ENCODE measurements at places on chromosomes 3 and 15.

GRCh38 chr3:149369991-149370866 is 7.2 kb downstream of the TM4SF1 start:
- DNase-seq: no peak

DNA sequence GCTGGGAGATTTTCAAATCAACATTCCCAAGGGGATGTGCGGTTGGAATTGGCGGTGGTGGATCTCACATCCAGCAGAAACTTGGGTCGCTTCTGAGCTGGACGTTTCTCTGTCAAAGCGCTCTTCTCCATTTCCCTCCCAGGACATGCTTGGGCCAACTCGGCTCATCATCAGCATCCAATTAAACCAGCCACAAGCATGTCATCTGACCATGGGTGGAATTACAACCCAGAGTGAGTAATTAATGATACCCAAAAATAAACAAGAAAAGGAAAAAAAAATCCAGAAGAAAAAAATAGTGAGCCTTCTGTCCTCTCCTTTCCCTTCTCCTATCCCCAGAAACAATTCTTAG is 111.2 kb downstream of the XXYLT1 start:
- DNase-seq: no peak

GRCh38 chr3:190721330-190721729 is 141.2 kb downstream of the GMNC start:
- no peak for DNase-seq

DNA sequence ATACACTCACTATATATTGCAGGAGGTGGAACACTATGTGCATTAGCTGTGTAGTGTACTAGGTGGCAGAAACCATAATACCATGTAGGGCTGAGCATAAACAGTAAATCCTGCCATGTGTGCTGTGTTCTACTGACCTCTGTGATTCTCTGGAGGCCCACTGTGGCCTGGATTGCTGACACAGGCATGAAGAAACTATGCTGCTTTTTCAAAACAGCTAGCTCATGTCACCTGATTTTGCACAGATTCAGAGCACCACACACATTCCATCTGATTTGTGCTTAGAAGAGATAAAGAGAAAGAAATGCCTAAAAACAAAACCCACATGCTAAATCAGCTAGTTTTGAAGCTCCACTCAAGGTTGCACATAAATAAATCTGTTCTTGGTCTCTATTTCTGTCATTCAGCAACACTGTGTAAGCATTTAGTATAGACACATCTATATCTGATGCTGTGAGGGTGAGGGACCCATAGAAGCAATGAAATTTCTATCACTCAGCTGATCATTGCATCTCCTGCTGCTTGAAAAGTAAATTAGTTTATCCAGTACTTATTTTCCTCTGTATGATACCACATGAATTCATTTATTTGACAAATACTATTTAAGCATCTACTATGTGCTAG is 1007.7 kb upstream of the SEMA6D start:
- DNase-seq: no peak

GRCh38 chr3:187830181-187830580 is 84.9 kb upstream of the BCL6 start:
- no peak for DNase-seq

DNA sequence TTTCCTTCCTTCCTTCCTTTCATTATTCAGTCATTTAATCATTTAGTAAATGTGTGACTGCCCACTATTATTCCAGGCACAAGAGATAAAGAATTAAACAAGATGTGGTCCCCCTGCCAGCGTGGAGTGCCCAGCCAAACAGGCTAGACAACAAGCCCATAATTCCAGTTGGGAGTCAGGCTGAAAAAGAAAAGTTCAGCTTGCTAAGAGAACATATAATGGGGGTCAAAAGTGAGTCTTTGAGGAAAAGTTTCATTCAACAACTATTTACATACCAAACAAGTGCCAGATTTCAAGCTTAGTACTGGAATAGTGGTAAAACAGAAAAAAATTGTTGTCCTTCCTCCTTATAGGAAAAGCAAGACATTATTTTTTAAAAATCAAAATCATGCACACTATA is 523.7 kb downstream of the TAFA4 start:
- DNase-seq: no peak

DNA sequence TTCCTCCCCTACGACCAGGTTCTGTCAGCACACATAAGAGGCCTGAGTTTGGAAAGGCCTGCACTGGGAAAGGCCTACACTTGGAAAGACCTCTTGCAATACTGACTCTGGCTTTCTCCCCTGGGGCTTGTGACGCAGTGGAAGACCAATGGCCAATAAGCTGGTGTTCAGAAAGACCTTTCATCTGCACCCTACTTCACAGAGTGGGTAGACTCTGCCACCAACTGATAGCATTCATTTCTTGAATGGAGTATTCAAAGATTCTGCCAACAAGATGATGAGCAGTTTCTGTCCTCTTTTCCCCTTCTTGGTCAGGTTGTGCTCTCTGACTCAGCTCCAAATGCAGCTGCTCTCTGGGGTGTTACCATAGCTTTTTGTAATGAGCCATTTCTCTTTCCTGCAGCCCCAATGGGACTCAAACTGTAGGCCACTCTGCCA is 48.8 kb downstream of the TIPARP start:
- DNase-seq: no peak

DNA sequence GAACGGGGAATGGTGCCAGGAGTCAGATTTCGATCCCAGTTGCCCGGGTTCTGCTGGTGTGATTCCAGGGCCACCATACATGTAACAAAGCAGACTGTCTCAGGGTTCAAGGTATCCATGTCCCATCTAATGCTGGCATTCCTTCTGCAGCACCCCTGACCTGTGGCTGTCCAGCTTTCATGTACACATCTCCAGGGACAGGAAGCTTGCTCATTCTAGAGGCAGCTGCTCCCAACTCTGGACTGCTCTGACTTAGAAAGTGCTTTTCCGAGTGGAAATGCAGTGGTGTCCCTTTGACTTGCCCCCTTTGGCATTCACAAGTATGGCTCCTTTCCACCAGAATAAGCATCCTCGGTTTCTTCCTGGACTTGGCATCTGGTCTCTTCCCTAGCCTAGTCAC is 30.9 kb downstream of the PML start:
- DNase-seq: no peak

DNA sequence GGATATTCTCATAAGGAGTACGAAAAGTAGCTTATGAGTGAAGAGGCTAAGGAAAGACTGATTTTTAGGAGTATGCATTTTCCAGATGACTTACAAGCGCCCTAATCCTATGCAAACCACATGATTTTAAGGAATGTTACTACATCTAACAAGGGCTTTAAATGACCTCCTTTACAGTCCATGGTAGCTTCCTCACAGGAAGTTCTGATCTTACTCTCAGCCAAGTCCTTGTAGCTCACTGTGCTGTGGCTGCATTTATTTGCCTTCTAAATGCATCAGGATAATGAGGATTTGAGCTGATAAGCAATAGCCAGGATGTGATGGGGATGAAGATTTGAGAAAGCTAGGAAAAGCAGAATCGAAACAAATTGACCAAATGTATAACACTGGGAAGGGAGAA is 896.0 kb downstream of the MCTP2 start:
- DNase-seq: no peak

DNA sequence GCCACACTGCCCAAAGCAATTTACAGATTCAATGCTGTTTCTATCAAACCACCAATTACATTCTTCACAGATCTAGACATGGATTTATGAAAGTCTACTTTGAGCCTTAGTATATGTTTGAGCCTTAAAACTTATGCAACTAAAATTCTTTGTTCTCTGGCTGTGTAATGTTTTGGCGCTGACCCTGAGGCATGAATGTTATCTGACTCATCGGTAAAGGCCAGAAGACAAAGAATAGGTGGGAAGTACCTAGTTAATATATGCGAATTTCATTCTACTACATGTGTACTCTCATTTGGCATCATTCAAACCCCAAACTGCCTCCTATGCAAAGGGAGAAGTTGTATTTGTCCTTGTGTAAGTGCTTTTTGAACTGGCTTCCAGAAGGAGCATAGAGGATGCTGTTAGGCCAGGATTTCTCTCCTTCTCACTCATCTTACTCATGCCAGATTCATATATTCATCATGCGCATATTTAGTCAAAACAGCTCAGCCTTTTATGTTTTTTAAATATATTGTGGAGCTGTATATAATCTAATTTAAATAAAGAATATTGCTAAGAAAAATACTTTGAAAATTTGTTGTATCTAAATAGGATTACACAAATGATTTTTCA is 204.2 kb downstream of the NFKBIZ start:
- DNase-seq: no peak

- DNase-seq: no peak
Observed at GRCh38 chr3:181999314-181999713, 287.6 kb downstream of the SOX2 start.

GRCh38 chr3:120956143-120956542 is 48.1 kb downstream of the STXBP5L start:
- DNase-seq: no peak

DNA sequence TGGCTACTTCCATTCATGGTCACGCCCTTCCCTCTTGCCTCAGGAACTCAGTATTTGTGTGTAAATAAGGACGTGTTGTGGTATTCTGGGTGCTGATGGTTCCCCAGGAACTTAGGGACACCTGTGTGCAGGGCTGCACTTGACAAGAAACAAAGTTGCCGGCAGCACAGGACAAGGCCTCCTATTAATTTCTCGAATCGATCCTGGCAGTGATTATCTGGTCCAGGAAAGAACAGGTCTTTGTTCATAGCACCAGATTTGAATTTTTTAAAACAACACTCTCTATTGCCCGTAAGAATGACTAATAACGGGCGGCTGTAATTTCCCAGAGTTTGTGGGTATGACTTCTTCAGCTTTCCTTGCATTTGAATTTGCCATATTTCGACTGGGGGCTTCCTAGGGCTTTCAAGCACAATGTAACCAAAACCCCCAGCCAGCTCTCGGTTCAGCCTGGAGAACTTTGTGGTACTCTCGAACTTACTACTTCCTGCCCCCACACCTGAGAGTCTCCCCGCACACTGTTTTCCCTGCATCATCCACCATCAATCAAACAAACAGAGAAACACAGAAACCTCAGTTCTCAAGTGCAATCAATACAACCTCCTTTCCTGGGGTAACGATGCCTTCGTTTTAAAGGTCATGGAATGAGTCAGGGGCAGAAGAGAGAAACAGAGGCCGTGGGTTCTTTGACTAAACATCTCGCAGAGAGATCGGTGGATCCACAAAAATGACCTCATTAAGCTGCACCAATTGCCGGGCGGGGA is 241.7 kb upstream of the ICE2 start:
- DNase-seq: peak; percentile 58

DNA sequence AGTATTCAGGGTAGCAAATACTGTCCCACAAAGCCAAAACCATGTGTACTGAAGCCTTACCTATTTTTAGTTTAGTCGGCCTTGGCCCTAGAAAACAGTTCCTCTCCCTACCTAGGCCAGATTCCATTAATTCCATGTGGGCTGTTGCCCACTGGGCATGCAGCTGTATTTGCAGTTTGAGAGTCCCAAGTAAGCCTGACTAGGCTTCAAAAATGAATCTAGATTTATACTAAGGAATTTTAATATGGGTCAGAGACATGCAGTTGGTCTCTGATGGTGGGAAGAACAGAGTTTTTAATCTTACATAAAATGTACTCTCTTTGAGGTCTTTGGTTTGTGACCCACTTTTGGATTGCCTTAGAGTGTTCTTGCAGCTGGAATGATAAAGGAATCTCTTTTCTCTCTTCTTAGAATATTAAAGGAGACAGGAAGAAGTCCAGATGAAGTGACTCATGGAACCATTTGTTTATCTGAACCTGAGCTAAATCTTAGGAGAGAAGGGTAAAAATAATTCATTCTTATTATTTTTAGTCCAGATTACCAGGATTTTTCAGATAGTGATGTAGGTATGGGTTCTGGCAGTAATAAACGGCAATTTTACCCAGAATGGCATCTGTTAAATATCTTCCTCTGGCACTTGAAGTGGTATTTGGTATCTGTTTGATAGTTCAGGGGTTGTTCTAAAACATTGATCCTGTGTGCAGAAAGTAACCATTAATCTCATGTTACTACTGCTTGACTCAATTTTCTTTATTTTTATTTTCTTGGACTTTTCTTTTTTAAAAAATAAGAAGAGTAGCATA is 33.8 kb downstream of the GLCE start:
- no peak for DNase-seq
